ENCODE measurements at places on chromosomes 11 and 22.

GRCh38 chr22:19942157-19943081 lies 801 bp upstream of the TXNRD2 start:
- no peak for DNase-seq

DNA sequence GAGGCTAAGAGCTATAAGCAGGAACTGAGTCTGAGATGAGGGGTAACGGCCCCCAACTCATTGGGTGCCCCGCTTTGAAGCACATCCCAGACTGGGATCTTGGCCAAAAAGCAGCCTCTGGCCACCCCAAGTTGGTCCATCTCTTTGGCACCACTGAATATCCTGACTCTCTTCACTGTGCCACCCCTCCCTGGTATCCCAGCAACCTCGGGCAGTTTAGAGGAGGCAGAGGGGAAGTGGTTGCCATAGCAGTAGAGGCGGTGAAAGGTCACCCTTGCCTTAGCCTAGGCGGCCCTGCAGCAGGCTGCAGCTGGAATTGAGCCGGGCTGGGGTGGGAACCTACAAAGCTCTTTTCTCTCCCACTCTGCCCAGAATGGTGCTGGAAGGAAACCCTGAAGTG lies 1.1 kb downstream of the PELI3 start:
- DNase-seq, result no peak

- DNase-seq, result peak; percentile 54
Observed at GRCh38 chr22:25027959-25028840, 75.7 kb downstream of the KIAA1671 start.

DNA sequence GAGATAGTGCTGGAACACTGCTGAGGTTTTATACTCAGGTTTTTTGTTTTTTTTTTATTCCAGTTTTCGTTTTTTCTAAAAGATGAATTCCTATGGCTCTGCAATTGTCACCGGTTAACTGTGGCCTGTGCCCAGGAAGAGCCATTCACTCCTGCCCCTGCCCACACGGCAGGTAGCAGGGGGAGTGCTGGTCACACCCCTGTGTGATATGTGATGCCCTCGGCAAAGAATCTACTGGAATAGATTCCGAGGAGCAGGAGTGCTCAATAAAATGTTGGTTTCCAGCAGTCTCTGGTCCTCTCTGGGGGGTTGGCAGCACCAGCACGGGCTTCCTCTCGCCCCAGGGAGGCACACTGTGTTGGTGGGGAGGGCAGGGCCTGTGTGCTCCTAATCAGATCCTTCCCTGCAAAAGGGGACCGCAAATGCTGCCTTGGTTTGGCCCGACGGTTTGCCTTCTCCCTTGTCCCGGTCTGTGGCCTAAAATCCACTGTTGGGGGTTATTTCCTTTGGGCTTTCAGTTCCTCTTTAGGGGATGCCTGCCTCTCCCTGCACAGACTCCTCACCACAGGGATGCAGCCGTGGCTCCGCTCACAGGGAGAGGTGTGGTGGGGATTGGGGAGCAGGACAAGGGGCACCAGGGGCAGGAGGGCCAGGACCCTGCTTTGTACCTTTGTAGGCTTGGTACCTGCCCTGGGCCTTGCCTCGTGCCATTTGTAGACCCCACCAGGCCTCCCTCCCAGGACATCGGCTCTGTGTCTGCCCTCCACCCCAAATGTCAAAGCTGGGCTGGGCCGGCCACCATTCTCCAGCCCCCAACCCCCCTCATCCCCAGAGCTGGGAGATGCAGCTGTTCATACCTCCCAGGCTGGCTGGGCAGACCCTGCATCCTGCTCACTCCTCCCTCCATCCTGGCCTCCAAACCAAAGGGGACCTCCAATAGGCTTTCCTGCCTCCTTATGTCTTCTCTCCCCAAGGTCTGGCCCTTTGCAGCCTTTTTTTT lies 13.5 kb downstream of the MCAT start:
- no peak for DNase-seq

DNA sequence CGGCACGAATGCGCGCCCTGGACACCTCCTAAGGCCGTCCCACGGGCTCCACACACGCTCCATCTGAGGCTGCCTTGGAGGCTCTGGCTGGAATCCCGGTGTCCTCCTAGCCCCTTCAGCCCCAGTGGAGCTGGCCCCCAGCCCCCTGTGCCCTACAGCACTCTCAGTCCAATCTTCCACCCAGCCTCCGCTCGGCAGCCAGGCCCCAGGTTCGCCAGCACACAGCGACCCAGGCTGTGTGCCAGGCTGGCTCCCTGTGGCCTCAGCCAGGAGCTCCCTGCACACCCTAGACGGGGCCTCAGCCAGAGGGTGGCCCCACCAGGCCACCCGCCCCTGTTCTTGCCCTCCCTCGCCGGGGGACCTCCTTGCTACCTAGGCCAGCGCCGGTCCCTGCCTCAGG lies 18.6 kb downstream of the MOB2 start:
- no peak for DNase-seq

DNA sequence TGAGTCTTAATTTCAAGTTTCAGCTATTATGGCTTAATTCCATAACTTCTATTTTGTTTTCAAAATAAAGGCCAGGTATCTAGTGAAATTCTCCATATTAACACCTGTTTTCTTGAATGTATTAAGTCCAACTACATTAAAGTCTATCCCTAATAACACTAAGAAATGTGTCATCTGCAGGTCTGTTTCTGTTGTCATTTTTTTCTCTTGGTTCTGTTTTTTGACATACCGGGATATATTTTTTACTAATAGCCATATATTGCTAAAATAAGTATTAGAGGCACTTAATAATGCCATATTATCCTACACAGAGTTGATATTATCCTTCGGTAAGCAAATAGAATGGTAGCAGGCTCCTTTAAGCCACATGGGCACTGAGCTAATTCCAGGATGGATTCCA lies 176.0 kb upstream of the MPPED2 start:
- DNase-seq, result no peak

DNA sequence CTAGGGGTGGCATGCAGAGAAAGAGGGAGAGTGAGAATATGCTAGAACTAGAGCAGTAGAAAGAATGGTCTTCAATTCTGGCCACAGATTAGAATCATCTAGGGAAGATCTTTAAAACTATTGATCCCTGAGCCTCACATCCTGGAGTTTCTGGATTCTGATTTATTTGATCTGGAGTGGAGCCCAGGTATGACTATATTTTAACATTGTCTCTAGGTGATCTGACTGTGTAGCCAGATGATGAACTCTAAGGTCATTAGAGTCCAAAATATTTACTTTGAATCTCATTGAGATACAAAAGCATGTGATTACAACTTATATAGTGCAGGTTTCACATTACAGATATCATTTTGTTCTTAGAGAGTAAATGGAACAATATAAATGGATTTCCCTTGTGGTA lies 79.7 kb downstream of the FDX1 start:
- DNase-seq, result no peak

GRCh38 chr22:43000441-43001175 lies 14.3 kb downstream of the PACSIN2 start:
- peak; percentile 68 for DNase-seq

- no peak for DNase-seq
Observed at GRCh38 chr11:61880454-61880853, 10.9 kb downstream of the FADS3 start.

DNA sequence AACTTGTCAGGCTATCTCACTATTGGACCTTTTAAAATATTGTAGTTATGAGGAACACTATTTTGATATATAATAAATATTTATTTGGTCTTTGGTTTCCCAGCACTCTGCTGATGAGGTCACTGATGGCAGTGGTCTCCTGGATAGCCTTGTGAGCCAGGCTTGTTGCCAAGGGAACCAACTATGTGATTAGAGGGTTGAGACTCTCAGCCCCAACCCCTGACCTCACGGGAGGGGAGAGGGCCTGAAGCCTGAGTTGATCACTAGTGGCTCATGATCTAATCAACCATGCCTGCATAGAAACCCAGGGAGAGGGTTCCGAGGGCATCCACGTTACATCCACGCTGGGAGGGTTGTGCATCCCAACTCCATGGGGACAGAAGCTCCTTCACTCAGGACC lies 10.8 kb downstream of the PANX1 start:
- no peak for DNase-seq

GRCh38 chr11:70483077-70483861 lies 84.9 kb downstream of the CTTN start:
- DNase-seq, result no peak

DNA sequence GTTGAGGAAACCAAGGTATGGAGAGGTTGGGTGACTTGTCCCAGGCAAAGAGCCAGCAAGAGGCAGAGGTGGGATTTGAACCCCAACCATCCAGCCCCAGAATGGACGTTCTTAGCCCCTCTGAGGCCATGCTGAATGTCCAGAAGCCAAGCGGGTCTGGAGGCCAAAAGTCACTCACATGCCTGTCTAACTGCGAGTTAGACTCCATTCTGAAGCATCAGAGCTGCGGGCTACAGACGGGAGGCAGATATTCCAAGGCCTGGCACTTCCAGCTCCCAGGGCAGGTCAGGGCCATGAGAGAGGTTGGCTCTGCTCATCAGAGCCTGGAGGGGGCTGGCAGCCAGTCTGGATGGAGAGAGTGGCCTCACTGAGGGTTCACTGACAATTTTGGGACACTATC lies 616.5 kb downstream of the BRD1 start:
- peak; percentile 26 for DNase-seq

GRCh38 chr11:90822996-90823395 lies 600.1 kb upstream of the CHORDC1 start:
- no peak for DNase-seq

DNA sequence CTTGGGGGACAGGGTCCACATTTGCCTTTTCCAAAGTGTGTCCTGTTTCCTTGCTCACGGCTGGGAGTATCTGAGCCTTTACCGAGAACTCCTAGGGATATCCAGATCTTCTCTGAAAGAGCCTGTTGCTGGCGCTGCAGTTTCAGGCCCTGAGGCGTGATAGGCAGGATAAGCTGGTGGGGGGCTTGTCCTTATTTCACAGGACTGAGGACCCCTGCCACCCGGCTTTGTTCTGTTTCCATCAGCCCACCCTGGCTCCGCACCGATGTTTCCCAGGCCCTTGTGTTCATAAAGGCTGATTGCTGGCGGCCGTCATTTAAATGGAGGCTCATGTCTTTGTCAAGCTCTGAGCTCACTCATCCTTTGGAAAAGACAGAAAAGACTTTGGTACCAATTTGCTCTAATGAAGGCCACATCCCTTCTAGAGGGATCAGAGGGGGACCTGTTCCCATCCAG lies 9.4 kb upstream of the NPTXR start:
- no peak for DNase-seq

GRCh38 chr11:63769042-63769713 lies 603 bp upstream of the ZFTA start:
- DNase-seq, result peak; percentile 51

DNA sequence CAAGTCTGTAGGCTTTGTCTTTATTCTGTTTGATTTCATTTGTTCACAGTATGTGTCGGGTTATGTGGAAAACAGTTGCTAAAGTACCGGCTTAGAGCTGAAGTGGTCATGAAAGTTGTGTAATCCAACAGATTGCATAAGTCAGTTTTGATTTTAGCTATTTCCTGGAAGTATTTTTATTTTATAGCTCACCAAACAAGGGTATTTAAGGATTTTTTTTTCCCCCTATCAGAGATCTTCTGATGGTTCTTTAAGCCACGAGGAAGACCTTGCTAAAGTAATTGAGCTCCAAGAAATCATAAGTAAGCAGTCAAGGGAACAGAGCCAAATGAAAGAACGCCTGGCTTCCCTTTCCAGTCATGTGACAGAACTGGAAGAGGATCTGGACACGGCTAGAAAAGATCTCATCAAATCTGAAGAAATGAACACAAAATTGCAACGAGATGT lies 55.9 kb downstream of the PPFIA1 start:
- no peak for DNase-seq

DNA sequence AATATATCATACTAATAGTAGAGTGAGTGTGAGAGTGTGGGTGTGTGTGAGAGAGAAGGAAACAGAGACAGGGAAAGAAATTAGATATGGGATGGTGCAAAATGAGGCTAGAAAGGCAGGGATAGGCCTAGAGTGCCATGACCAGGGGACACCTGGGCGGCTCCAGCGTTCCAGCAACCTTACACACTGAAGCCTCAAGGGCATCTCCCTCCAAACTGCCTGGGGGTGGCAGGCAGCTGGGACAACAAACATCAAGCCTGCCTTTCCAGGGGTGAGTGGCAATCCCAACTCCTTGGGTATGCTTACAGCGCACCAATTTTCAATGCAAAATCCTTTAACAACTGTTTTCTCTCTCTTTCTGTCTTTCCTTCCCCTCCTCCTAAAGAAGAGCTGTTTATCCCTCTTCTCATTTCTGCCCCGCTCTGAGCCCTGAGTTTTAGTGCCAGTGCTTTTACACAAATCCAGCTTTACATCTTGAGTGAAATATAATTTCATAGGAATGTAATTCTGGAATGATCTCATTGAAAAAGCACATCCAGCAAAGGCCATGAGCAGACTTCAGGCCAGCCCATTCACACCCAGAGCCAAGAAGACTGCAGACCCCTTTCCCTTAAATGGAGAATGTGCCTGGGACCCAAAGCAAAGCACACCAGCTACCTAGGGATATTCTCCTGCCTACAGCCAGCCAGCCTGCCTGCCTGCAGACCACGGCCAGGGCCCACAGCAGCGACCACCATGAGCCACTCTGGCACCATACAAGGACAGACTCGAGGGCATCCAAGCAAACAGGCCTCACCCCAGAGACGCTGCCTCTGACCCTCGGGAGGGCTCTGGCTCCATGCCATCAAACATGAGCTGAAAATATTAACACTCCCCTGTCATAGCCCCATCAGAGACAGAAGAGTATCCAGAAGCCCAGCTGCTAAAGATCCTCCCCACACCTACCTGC lies 90.3 kb downstream of the RPL27A start:
- no peak for DNase-seq

- no peak for DNase-seq
Observed at GRCh38 chr22:21694795-21695429, 29.1 kb downstream of the PPIL2 start.

- peak; percentile 29 for DNase-seq
Observed at GRCh38 chr22:47197773-47198500, 435.5 kb downstream of the TBC1D22A start.

DNA sequence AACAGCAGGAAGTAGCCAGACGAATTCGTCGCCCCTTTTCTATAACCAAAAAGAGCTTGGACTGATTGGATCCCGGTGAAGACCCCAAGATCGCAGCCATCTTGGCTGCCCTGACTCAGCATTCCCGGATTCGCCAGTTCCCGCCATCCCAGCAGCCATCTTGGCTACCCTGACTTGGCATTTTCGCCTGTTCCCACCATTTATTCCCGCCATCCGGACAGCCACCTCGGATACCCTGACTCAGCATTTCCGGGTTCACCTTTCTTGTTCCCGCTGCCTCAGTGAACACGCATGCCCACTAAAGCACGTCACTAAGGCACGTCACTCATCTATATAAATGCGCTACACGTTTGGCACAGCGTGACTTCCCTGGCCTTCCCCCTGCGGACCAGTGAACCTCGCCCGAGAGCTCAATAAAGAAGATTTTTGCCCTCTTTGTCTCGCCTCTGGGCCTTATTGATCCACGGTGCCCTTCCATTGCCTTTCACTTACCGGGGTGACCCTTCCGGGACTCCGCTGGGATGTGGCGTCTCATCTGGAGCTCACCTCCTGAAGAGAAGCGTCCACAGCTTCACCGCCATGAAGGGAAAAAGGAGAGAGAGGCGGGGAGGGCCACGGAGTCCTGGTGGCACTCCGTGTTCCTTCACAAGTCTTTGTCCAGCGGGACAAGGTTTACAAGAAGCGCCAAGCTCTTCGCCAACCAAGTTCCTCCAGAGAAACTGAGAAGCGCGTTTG lies 4.0 kb upstream of the OR56A3 start:
- no peak for DNase-seq

- DNase-seq, result no peak
Observed at GRCh38 chr11:114162719-114163123, 103.2 kb downstream of the ZBTB16 start.

GRCh38 chr11:33770236-33770635 lies 4.1 kb downstream of the FBXO3 start:
- no peak for DNase-seq

Measured in activated CD8-positive, alpha-beta memory T cell treated with anti-CD3 and anti-CD28 coated beads, Interleukin-2, amount 10 ng/mL, durations not matched to agents 7 days and 5 days (primary cell).